BJ (cell line): ENCODE measurements at places on chromosomes 7 and 10.
A peak's percentile ranks its signal among the peaks of the same experiment; 100 is the strongest.

- peak; percentile 87 for DNase-seq
Observed at GRCh38 chr10:52486840-52487611, 172.9 kb downstream of the DKK1 start.

DNA sequence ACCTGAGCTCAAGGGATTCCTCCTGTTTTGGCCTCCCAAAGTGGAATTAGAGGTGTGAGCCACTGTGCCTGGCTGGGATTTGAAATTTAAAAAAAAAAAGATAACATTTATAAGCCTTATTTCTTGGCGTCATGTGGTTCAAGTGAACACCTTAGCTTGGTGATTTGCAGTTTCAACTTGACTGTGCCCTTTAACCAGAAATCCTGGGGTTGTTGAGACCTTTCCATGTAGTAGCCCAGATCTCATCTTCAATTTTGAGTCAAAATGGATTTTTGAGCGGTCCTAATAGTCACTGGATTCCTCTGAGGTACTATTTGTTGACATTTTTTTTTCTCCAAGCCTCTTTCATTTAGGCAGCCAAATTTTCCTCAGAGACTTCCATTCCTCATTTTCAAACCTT lies 29.5 kb upstream of the FBXW4 start:
- no peak for DNase-seq

DNA sequence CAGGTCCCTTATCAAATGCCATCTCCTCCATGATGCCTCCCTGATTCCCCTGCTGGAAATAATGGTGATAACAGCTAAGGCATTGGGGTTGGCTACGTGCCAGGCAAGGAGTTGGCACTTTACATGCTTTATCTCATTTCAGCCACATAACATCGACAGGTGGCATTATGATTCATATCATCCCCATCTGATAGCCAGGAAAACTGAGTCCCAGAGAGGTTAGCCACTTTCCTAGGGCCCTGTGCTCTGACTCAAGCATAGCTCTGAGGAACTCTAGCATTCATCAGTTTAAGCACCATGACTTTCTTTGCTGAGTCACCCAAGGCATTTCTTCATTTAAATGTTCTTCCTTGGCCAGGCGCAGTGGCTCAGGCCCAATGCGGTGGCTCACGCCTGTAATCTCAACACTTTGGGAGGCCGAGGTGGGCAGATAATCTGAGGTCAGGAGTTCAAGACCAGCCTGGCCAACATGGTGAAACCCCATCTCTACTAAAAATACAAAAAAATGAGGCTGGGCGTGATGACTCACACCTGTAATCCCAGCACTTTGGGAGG lies 6.6 kb downstream of the LEP start:
- DNase-seq: no peak

DNA sequence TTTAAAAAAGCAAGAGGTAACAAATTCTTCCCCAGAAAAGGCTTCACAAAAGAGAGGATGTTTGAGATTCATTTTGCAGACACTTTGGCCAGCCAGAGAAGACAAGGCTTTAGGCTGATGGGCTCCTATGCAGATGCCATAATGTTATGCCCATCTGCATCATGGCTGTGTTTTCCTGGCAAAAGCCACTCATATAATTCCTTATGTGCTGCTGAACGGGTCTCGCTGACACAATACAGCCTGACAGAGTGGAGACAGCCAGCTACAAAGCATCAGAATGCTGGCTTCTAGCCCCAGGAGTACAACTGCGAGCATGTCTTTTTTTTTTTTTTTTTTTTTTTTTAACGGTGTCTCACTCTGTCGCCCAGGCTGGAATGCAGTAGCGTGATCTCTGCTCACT lies 1157.4 kb upstream of the AUTS2 start:
- DNase-seq: no peak

GRCh38 chr7:155653803-155654202 lies 9.3 kb downstream of the RBM33 start:
- no peak for DNase-seq

GRCh38 chr7:81583882-81584533 lies 185.8 kb downstream of the HGF start:
- DNase-seq: no peak

- DNase-seq: no peak
Observed at GRCh38 chr10:27536437-27536836, 32.3 kb downstream of the RAB18 start.

DNA sequence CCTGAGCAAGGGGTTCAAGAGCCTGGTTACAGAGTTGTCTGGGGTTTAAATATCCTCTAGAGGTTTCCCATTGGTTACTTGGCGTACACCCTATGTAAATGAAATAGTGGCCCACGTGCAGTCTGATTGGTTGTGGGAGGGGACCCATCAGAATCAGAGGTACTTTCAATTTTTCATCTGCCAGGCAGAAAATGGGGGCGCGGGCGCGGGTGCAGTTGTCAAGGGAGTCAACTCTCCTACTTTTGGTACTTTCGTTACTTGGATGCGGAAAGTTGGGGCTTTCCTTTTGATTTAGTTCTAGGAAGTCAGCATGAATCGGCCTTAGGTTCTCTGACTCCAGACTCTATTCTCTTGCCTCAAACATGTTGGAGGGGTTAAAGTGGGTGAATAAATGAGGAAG lies 83.2 kb downstream of the DNAJB9 start:
- DNase-seq: no peak

GRCh38 chr7:104653825-104654401 lies 325.5 kb downstream of the LHFPL3 start:
- no peak for DNase-seq

GRCh38 chr7:96219378-96220130 lies 102.3 kb downstream of the SLC25A13 start:
- peak; percentile 60 for DNase-seq

GRCh38 chr10:89554433-89554832 lies 19.0 kb upstream of the SLC16A12 start:
- no peak for DNase-seq

DNA sequence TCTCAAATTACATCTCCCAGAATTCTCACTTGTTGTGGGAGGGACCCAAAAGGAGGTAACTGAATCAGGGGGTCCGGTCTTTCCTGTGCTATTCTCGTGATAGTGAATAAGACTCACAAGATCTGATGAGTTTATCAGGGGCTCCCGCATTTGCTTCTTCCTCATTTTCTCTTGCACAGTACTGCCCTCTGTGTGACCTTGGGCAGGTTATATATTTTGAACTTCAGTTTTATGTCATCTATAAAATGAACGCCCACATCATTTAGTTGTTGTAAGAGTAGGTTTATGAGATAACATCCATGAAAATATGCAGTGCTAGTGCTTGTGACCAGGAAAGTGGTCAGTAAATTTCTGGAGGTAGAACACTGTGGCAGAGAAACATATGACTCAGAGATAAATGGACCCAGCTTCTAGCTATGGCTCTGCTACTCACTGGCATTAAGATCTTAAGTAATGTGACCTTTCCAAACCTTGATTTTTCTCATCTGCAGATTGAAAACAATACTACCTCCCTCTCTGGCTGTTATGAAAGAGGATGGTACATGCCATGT lies 44.3 kb downstream of the SCRN1 start:
- DNase-seq: no peak

DNA sequence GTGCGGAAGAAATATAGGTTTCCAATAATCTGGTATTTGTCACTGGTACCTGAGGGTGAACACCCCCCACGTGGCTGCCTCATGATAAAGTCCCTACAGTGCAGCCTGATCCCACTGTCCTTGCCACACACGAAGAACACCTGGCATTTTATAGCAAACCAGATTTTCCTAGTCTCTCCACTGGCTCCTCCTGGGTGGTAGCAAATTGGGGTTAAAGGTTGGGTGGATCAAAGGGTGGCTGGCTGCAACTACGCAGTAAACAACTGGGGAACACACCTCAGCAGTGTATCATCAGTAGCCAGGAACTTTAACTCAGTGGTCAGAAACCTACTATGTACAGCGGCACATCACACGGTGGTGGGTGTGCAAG lies 10.3 kb downstream of the SEPHS1 start:
- DNase-seq: no peak

GRCh38 chr10:95276367-95277200 lies 14.2 kb downstream of the PDLIM1 start:
- DNase-seq: no peak

DNA sequence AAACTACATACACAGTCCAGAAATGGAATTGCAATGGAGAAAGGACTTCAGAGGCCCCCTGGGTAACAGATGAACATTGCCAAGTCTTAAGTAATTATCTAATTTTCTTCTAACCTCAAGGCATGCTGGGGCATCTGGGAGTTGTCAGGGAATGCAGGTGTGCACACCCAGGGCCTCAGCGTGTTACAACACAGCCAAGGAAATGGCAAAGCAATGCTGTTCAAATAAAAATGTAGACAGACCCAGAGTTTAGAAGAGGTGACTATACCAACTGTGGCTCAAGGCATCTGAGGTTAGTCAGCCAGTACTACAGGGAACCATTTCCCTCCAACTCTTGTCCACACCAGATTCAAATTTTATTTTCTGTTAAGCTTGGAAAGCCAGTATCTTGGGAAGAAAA lies 73.6 kb downstream of the CCDC3 start:
- no peak for DNase-seq

GRCh38 chr7:44225566-44226395 lies 25.0 kb downstream of the YKT6 start:
- no peak for DNase-seq

GRCh38 chr10:91378061-91378460 lies 32.1 kb upstream of the HECTD2 start:
- DNase-seq: no peak

GRCh38 chr10:71939304-71939703 lies 24.9 kb upstream of the CHST3 start:
- DNase-seq: no peak

- DNase-seq: no peak
Observed at GRCh38 chr10:132320654-132321469, 11.1 kb upstream of the LRRC27 start.

- DNase-seq: no peak
Observed at GRCh38 chr7:95899919-95900513, 127.7 kb downstream of the DYNC1I1 start.

- no peak for DNase-seq
Observed at GRCh38 chr10:80414142-80414895, 6.0 kb downstream of the PRXL2A start.

GRCh38 chr10:44960482-44961229 lies 1.1 kb downstream of the RASSF4 start:
- no peak for DNase-seq

DNA sequence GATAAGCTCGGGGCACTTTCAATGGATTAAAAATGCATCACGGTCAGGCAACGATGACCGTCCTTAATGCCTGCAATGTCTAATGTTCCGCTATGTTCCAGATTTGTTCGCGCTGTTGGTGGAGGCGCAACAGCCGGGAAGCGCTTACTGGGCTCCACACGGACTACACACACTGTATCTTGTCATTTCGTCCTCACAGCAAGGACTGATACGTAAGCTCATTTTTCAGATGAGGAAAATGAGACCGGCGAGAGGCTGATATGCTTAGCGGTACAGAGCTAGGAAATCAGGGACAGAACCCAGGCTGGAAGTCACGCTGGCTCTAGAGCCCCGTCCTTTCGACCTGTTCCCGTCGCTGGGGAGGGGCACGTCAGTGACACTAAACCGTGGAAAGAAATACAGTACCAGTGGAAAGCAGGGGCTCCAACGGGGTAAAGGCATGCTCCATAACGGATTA lies 670 bp downstream of the TPK1 start:
- DNase-seq: no peak

- no peak for DNase-seq
Observed at GRCh38 chr10:129969184-129969910, 5.3 kb upstream of the EBF3 start.

GRCh38 chr10:30596013-30596412 lies 33.5 kb downstream of the LYZL2 start:
- DNase-seq: no peak

DNA sequence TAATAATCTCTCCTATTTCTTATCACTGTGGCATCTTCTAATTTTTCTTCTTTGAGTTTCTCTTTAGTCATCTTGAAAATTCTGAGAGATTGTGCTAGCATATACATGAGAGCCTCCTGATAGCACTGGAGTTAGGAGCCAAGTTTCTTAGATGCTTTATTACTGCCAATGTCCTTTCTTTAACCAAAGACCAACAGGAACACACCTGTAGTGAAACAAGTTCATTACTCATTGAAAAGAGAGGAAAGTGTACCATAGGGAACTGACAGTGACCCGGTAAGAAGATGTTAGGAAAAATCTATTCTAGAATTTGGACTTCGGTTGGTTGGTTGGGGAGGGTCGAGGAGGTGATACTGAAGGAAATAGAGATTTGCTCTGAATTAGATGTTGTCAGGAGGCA lies 27.1 kb upstream of the CD36 start:
- no peak for DNase-seq

DNA sequence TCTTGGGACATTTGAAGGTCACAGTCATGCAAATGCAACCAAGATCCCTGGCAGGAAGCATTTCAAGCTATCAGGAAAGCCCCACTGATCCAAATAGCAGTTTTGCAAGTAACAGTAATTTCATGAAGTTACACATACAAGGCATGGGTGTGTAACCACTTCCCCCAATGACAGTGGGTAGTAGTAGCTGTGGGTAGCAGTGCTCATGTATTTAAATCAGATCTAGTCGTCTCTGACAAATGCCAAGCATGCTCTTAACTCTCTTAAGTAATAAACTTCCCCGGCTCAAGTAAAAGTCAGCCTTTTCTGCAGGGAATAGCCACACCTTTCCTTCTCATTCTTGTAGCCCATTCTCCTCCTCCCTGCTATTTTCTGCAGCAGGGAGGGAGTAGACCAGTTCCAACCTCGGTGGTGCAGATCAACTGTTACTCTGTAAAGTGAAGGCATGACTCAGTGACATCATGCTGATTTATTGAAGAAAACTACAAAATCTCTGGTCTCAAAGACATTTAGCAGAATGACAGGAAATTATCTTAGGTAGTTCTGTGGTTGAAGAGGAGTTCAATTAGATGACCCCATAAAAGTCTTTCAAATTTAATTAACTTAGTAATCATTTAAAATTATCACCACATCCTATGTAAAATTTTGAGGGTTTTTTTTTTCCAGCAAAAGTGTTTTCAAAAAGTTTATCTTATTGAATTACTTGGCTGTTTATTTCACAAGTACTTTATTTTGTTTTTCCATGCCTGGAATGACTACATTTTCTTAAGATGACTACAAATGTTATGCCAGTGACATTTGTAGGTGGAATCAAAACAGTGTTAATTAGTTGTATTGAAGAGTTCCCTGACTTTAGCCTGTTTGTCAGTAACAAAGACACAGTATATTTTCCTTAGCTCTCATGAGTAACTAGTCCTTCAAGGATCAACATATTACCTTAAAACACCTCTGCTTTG lies 568.3 kb downstream of the INHBA start:
- peak; percentile 31 for DNase-seq

DNA sequence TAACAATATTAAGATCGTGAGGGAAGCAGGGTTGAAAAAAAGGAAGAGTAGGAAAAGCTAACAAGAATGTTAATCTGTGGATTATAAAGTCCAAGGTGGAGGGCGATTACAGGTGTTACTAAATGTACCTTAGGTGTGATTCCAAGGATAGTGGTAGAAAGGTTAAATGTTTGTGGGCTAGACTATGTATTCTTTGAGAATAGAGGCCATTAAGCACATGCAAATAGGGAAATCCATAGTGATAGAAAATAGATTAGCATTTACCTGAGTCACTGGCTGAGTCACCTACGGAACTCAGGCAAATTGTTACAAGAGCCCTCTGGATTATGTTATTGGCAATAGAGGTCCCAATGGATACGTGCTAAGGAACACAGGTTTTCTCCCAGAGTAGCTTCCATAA lies 9.0 kb downstream of the MGAM2 start:
- no peak for DNase-seq
